ENCODE measurements at places on chromosomes 16 and 17.

DNA sequence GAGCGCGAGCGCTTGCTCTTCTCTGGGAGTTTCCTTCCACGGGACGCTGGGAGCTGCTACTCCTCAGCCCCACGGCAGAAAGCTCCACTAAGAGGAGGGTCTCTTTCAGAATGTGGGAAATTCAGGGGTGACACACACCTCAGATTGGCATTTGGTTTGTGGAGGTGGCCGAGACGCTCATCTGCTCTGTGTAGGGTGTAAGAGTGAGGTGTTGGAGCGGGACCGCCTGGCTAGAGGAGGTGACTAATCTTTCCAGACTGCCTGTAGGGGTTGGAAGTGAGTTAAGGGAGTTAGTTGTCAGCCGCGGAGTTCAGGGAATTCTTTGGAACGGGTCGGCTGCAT lies 735 bp downstream of the PSMD11 start:
- no peak for DNase-seq

- no peak for DNase-seq
These were observed 115.1 kb downstream of the PPM1E start for GRCh38 chr17:58870747-58871146.

- no peak for DNase-seq
These were observed 5.4 kb downstream of the SLC47A1 start for GRCh38 chr17:19539040-19539399.

DNA sequence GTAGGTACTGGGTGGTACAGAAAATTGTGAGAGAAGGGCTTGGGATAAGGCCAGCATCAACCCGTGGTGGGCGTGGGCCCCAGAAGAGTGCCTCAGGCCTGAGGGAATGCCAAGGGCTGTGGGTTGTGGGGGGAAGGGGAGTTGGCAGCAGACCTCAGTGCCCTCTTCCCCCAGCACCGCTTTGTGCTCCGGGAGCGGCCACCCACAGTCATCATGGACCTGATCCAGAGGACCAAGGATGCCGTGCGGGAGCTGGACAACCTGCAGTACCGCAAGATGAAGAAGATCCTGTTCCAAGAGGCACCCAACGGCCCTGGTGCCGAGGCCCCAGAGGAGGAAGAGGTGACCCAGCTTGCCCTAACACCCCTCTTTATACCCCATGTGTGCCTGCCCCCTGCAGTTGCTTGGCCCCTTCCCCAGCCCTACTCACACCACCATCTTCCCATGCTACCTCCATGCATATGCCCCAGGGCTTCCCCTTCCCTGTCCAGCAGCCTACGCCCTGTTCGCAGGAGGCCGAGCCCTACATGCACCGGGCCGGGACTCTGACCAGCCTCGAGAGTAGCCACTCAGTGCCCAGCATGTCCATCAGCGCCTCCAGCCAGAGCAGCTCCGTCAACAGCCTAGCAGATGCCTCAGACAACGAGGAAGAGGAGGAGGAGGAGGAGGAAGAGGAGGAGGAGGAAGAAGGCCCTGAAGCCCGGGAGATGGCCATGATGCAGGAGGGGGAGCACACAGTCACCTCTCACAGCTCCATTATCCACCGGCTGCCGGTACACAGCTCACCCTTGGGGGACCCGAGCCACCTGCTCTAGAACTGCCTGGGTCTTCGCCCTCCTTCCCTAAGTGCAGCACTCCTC lies 9.1 kb downstream of the TAOK2 start:
- DNase-seq, result no peak

GRCh38 chr17:372157-373152 lies 19.8 kb upstream of the RPH3AL start:
- no peak for DNase-seq

DNA sequence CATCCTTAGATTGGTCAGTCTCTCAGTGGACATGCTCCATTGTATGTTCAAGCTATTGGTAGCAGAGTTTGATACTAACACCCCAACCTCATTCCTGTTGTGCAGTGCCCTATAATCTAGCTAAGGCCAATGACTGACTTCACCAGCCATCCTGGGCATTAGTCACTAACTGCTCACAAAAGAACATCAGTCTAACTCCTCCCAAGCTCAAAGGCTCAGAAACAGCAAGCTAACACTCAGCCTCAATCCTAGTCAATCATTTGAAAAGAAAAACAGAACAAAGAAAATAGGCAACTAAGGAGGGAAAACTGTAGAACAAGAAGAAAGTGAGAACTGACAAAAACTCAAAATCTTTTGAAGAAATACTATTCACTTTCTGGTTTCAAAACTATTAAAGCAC lies 199.1 kb upstream of the C17orf78 start:
- DNase-seq, result no peak

DNA sequence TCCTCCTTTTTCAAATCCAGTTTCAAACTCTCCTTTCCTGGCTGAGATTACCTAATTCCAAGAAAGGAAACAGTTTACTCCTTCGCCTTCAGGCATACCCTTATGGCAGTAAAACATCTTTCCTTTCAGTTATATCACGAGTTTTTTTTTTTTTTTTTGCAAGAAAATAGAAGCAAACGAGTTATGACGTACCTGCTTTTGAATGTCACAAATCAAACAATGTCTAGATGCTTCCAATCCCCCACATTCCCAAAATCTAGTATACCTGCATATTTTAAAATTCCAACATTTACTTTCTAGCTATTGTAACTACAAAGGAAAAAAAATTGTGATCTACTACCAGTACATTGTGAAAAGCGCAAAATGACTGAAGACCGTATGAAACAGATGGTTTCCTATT lies 28.9 kb downstream of the GSPT1 start:
- no peak for DNase-seq

DNA sequence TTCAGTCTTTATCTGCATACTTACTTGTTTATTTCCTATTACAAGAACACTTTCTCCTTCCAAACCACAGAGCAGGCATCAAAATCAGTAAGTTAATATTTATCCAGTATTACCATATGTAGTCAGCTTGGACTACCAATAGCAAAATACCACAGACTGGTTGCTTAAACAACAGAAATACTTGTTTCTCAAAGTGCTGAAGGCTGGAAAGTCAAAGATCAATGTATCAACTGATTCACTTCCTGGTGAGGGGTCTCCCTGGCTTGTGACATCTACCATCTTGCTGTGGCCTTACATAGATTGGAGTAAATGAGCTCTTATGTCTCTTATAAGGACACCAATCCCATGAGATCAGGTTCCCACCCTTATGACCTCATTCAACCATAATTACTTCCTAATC lies 2.6 kb downstream of the STXBP4 start:
- DNase-seq, result no peak

- no peak for DNase-seq
These were observed 2.7 kb downstream of the ALDOC start for GRCh38 chr17:28573966-28574480.

GRCh38 chr17:38724337-38724988 lies 5.7 kb upstream of the CISD3 start:
- no peak for DNase-seq

- DNase-seq, result no peak
These were observed 75.6 kb downstream of the GNAO1 start for GRCh38 chr16:56266641-56267607.

Data from activated CD8-positive, alpha-beta memory T cell treated with anti-CD3 and anti-CD28 coated beads for 24 hours (primary cell).